Activated effector memory CD4-positive, alpha-beta T cell treated with Interleukin-2 at 50 U/mL for 16 hours (primary cell): ENCODE measurements at places on chromosomes 11 and 22.

DNA sequence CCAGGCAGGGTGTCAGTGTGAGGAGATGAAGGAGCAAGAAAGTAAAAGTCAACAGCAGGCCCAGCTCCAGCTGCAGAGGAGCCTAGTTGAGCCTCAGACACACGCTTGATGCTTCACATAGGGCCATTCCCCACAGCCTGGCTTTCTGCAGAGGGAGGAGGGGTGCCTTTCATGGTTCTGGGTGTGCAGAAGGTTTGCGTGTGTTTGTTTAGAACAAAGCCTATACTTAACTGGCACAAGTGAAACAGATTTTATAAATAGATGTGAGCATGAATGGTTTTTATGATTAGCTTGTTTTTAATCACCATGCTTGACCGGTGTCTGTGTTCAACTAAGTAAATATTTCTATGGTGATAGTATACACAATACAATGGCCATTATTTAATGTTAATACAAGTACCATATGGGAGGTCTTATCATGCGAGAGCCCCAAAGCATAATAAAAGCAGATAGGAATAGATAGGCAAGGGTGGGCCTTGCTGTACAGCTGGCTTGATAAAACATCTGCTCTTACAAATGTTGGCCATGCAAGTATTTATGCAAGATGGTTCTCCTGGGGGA, 290.2 kb downstream of the ETS1 start:
- no peak for DNase-seq

GRCh38 chr11:18347471-18348125, 25.2 kb downstream of the GTF2H1 start:
- no peak for DNase-seq

DNA sequence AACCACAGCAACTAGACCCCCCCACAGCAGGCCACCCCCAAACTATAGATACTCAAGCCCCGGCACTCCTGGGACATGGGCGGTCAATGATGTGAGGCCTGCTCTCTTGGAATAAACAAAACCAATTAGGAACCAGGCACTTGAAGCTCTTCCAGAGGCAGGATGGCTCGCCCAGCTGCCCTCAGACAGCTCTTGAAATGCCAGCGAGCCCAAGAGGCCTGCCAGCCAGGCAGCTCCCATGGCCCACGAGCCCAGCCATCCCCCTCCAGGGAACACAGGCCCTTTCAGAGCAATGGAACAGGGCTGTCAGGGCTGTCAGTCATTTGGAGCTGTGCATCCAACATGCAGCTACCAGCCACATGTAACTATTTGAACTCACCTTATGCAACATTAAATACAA, 34.0 kb upstream of the TFIP11 start:
- no peak for DNase-seq

- no peak for DNase-seq
Measured at GRCh38 chr11:130551388-130551787, 102.9 kb downstream of the ADAMTS15 start.

- DNase-seq = no peak
Measured at GRCh38 chr22:33883961-33884808, 36.1 kb downstream of the LARGE1 start.

GRCh38 chr22:20436307-20436767, 1.3 kb downstream of the SCARF2 start:
- no peak for DNase-seq

GRCh38 chr11:103587901-103588788, 448.3 kb upstream of the DDI1 start:
- no peak for DNase-seq

GRCh38 chr22:27127911-27128310, 470.5 kb downstream of the MIAT start:
- no peak for DNase-seq

DNA sequence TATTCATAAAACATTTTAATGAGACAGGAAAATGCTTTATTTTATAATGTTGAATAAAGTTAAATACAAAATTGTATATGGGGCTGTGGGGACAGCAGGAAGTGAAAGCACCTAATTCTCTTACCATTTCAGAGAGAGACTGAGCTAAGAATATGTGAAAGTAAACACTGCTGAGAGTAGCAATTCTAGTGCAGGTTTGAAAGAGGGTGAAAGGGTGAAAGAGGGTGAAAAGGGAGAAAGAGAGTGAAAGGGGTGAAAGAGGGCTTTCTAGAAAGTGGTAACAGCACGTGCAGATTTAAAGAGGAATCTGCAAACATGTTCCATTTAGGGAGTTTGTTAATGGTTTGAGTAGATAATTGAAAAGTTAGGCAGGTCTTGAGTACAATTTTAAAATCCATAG, 652.0 kb upstream of the CCDC90B start:
- no peak for DNase-seq

DNA sequence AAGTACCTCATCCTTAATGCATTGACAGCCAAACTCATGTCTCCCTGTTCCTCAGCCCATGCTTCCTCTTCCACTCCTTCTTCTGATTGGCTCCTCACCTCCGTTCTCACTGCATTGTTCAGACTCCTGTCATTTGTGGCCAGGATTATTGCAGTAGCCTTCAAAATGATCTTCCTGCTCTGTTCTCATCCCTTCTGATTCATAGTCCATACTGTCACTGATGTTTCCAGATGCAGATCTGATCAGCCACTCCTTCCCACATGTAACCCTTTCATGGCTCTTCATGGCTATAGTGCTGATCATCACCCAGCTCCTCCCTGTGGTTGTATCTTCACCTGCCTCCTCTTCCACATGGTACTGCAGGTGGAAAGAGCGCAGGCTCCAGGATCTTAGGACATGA, 71.7 kb downstream of the DEPDC5 start:
- no peak for DNase-seq

DNA sequence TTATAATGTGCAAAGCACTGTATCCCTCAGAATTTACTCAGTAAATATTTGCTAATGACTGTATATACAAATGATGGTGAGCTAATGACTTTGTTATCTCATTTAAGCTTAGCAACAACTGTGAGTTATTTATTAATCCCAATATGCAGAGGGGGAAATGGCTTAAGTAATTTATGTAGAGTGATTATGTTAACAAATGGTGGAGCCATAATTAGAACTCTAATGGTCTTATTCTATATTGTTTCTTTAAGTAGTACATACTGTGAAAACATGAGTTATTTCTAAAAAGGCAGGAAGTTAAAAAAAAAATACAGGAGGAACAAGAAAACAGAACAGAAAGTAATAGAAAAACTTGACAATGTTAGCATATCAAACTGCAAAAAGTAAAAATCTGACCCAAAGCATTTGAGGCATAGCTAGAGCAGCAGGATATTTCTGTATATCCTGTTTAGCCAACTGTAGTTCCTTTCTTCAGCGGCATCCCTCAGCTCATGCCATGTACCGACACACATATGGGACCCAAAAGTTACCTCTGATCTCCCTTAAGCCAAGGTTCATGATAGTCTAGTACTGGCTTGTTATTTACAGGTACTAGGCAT, 94.2 kb downstream of the FCHSD2 start:
- DNase-seq = no peak

DNA sequence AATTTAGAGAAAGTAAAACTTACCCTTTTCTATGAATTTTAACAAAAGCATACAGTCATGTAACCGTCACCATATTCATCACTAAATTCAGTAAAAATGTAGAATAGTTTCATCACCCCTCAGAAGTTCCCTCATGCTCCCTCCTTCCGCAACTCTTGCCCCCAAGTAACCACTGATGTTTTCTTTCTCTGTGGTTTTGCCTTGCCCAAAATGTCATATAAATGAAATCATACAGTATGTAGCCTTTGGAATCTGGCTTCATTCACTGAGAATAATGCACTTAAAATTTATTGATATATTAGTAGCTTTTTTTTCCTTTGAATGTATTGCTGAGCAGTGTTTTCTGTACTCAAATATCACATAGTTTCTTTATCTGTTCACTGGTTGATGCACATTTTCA, 60.1 kb downstream of the DCUN1D5 start:
- DNase-seq = no peak

GRCh38 chr11:28964811-28965210, 856.6 kb downstream of the METTL15 start:
- DNase-seq = no peak

DNA sequence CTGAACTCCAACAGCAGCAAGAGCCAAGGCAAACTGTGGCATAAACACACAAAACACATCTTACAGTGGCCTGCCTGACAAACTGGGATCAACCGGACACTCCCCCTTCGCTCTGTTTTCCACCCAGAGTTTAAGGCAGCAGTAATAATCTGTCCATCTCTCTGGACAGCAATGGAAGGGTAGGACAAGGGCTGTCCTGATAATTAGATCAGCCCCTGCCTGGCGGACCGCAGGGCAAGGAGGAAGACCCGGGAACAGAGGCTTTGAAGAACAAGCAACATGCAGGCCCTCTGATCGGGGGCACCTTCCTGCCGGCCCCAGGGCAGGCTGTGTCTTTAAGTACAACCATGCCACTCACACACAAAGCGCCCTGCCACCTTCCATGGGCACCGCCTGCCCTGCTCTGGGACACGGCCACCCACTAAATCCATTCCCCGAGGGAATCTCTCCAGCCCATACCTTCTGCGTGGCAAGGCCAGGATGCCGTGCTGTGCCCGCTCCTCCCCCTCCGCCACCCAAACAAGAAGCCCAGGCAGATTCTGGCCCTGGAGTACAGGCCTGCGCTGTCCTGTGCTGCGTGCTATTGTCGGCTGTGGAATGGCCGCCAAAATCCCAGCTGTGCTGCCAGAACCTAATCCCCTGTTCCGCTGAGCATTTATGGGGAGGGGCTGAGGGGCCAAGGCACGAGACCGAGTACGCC, 38.8 kb downstream of the NUMA1 start:
- peak; percentile 51 for DNase-seq

GRCh38 chr11:8008212-8008611, 21.1 kb downstream of the EIF3F start:
- no peak for DNase-seq

GRCh38 chr11:131841028-131841427, 470.6 kb downstream of the NTM start:
- no peak for DNase-seq

GRCh38 chr11:7581021-7581590, 67.3 kb downstream of the PPFIBP2 start:
- no peak for DNase-seq

- DNase-seq = no peak
Measured at GRCh38 chr11:120285256-120285655, 39.8 kb upstream of the TLCD5 start.

DNA sequence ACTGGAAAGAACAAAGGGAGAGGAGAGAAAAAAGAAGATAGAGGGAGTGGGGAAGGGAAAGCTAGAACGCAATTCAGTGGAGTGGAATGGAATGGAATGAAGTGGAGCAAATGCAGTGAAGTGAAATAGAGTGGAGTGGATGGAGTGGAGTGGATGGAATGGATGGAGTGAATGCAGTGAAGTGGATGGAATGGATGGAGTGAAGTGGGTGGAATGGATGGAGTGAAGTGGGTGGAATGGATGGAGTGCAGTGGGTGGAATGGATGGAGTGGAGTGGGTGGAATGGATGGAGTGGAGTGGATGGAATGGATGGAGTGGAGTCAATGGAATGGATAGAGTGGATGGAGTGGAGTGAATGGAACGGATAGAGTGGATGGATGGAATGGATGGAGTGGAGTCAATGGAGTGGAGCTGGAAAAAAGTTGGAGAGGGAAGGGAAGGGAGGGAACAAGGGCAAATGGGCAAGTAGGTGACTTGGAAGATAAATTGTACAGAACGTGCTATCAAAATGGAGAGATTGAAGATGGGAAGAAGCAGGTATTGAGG, 13.9 kb downstream of the IFITM10 start:
- DNase-seq = no peak

DNA sequence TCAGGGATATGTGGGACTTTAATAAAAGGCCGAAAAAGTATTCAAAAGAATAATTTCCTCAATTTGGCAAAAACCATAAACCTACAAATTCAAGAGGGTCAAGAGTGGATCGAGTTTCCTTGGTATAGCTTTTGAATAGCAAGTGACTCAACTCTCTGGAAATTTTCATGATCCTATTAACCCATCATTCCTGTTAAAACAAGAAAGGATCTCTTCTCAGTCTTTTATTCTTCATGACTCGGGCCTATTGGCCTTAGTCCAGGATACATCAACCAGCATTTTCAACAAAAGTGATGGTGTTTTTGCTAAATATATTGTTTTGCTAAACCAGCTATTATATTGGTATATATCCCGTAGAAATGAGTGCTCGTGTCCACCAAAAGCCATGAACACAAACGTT, 110.3 kb downstream of the ATXN10 start:
- DNase-seq = no peak

DNA sequence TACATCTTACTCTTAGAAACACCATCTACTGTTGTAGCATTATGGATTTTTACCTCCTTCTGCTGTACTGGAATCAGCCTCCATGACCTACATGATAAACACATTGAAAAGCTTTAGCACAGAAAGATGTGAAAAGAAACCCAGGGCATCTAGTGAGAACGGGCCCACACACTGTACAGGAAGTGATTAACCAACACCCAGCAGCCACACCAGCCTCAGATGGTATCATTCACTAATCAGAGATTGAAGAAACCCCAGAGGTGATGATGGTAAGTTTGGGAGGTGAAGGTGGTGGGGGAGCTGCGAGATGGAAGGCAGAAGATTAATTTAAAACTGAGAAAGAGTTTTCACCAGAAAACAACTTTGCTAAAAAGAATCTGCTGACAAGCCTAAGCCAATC, 46.1 kb downstream of the RASSF10 start:
- no peak for DNase-seq

DNA sequence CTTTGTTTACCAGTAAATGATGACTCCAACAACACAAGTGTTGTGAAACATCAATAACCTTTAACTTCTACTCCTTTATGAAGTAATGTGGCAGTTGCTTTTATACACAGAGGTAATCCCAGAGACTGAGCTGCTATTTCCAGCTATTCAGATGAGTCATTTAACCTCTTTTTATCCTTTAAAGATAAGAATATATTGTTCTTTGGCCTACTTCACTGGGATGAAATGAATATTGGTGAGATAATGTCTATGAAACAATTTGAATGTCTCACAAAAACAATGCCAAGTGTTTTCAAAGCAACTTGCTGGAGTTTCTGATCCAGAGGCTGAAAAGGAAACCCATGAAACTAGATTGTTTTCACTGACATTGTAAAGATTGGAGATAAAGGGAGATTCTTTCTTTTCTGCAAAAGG, 564.4 kb upstream of the LUZP2 start:
- no peak for DNase-seq

- DNase-seq = no peak
Measured at GRCh38 chr22:32607086-32607485, 132.5 kb downstream of the FBXO7 start.

- DNase-seq = no peak
Measured at GRCh38 chr11:108624196-108624925, 30.8 kb upstream of the EXPH5 start.

- no peak for DNase-seq
Measured at GRCh38 chr22:26444777-26445176, 15.7 kb downstream of the ASPHD2 start.

- no peak for DNase-seq
Measured at GRCh38 chr11:69108559-69108958, 47.2 kb upstream of the SMIM38 start.
